PC-9 (cell line): ENCODE measurements at places on chromosomes 7 and 10. TPM values are rescaled to one million over a fixed set of nuclear protein-coding genes. Genes with fewer than 3 reads are reported as not detected.

Gene DENND2A
- 3.7 and 4.2 TPM in 2 replicates for total RNA-seq

Gene MLXIPL
- 24.9 and 32.0 TPM in 2 replicates for total RNA-seq

Gene SH2B2
- 12.1 and 18.4 TPM in 2 replicates for total RNA-seq

Gene WNT2
- not detected in 2 replicates for total RNA-seq

Gene GIMAP2
- total RNA-seq, result 0.55 and 0.81 TPM in 2 replicates

Gene ATRNL1
- not detected in 2 replicates for total RNA-seq

Gene CALN1
- not detected in 2 replicates for total RNA-seq

Gene TMEM176B
- 1.9 and 2.3 TPM in 2 replicates for total RNA-seq
